ENCODE measurements at places on chromosomes 1 and 21.

DNA sequence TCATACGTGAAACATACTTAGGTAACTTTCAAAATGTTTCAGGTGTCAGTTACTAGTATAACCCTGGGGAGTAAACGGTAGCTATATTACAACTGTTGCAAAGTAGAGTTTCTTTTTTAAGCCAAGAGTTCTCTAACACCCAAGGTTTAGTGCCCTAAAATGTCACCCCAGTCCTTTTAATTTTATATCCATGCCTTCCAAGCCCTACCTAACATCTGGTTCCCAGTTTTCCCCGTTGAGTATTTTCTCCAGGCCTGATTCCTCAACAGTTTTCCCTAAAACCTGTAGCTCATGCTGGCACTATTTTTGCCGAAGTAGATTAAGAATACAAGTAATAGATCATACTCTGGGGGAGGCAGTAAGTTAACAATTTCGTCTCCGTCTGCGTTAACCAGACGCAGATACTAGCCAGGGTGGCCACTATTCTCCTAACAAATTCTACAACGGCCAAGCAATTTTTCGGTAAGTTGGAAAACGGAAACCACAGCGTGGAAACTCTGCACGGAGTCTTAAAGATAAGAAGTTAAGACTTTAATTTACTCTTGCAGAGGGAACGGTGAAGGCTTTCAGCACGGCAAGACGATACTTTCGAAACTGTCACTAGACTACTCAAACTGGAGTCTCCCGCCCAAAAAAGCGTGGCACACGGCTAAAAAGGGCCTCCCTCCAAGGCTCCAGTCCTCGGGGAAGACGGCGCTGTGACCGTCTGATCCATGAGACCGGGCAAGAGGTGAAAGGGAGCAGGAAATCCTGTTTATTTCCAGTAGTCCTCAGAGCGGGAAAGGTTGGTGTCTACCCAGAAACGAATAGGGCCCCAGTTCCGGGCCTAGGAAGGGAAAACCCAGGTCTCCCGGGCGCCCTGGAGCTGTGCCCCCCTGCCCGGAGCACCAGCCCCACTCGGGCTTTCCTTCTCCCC lies 945 bp downstream of the SRSF4 start:
- no peak for DNase-seq

- DNase-seq = no peak
These were observed 51.0 kb downstream of the PSMG1 start for GRCh38 chr21:39132248-39132647.

DNA sequence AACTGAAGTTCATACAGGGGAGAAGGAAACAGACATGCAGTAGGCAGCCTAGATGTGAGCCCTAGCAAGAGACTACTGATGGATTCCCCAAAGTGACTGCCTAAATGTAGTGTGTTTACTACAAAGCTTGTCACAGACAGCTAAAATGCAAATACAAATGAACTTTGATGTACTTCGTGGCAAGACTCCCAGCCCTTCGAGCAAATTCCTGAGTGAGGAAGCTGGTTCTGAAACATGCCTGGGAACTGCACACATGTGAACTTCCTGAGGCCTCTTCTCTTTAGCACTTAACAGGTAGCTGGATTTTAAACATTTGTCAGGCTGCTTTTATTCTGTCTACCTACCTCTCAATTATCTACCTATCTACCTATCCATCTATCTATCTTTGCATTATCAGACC lies 6.7 kb upstream of the IRF2BP2 start:
- DNase-seq = no peak

DNA sequence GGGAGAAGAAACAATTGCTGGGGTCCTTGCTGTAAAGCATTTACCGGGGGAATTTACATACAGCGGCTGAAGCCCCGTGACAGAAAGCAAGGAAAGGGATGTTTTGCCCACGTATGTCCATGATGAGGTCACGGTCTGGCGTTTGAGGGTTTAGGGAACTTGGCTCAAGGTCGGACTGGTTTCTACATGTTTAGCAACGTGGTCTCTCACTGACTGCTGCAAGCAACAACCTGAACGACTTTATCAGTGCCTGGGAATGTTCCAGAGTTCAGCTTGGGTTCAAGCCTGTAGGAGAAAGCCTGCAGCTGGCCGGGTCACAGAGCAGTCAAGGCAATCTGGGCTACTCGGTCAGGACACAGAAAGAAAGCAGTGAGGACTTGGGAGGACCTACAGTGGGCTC lies 323.3 kb downstream of the AJAP1 start:
- no peak for DNase-seq

GRCh38 chr1:73144311-73144710 lies 862.0 kb upstream of the NEGR1 start:
- DNase-seq = no peak

GRCh38 chr1:206489980-206490770 lies 17.2 kb upstream of the RASSF5 start:
- peak; percentile 94 for DNase-seq

DNA sequence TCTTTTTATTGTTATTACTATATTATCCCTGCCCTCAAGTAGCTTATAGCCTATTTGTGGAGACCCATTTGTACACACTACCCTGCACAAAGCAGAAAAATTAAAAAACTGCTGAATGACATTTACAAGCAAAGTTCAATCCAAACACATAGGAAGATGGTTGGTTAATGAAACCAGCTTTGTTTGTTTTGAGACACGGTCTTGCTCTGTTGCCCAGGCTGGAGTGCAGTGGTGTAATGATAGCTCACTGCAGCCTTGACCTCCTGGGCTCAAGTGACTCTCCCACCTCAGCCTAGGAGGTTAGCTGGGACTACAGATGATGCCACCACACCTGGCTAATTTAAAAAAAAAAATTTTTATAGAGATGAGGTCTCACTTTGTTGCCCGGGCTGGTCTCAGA lies 31.6 kb downstream of the TGFB2 start:
- no peak for DNase-seq

Measured in D721Med (cell line).